ENCODE measurements at places on chromosomes 12 and 14.

- DNase-seq, result no peak
Measured at GRCh38 chr12:101823891-101824290, 6.9 kb downstream of the GNPTAB start.

GRCh38 chr12:114562654-114563053, 121.3 kb downstream of the TBX3 start:
- DNase-seq, result no peak

DNA sequence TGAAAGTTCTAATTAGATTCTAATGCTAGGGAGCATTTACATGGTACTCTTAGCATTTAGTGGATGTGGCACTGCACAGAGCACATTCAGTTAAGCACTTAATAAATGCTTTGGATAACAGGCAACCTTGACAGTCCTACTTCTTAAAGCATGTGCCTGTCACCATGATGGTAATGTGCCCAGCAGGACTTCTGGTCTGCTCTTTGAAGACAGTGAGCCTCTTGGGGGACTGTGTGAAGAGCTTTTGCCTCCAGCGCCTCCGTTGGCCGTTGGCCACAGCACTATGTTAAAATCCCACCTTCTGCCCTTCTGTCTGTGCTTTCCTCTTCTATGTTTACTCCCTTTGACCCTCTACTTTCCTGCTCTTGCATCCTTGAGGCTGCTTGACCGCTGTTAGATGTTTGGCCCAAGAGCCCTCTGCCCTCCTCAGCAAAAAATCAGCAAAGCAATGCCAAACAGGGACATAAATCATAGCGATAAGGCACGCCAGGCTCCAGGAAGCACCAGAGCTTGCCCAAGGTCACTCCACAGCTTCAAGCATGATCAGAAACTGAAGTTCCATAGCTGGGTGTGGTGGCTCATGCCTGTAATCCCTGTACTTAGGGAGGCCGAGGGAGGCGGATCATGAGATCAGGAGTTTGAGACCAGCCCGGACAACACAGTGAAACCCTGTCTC, 8.3 kb downstream of the CDKL1 start:
- DNase-seq, result no peak

DNA sequence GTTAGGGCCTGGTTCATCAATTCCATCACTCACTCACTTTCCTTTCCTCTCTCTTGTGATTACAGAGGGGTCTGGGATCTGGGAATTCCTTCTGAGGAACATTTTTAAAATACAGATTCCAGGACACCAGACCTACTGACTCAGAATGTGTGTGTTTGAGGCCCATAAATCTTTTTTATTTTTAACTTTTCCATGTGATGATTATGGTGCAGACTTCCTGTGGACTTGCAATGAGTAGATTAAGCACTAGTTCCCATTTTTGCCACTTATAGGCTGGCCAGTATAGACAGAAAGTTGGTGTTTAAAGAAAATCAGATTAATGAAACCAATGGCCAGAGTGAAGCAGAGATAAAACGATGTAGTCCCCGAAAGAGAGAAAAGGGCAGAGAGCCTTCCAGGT, 28.1 kb downstream of the SLC41A2 start:
- no peak for DNase-seq

DNA sequence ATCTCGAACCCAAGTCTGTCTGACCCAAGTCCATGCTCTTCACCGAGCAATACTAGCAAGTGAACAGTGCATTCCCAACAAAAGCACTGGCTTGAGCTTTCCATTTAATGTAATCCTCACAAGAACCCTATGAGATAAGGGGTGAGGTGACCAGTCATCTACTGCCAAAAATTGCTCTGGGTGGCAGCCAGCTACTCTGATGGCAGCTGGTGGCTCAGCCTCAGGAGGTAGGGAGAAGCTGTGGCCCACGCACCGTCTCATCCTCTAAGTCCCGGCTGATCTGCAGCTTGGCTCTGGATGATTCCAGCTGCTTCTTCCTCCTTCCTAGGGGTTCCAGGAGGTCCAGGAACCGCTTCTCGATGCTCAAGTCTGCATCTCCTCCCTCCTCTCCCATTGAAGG, 75.2 kb downstream of the PLEKHG3 start:
- no peak for DNase-seq

GRCh38 chr12:27279826-27280225, 35.7 kb downstream of the STK38L start:
- DNase-seq, result no peak

GRCh38 chr14:70810621-70811020, 1.3 kb upstream of the MAP3K9 start:
- no peak for DNase-seq

DNA sequence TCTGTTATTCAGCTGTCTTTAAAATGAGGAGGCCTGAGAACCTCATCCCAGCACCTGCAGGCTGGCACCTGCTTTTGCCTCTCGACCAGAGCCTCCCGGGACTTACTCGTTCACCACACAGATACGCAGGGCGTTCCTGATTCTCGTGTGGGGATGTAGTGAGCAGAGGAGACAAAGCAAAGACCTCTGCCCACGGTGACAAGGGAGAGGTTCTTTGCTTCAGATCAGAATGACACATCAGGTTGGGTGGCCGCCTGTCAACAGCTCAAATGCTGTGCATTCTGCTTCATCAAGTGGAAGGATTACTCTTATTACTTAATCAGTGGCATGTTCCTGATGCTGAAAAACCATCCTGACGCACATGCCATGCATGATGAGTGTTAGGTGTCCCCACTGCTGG, 24.4 kb downstream of the DEGS2 start:
- DNase-seq, result no peak

DNA sequence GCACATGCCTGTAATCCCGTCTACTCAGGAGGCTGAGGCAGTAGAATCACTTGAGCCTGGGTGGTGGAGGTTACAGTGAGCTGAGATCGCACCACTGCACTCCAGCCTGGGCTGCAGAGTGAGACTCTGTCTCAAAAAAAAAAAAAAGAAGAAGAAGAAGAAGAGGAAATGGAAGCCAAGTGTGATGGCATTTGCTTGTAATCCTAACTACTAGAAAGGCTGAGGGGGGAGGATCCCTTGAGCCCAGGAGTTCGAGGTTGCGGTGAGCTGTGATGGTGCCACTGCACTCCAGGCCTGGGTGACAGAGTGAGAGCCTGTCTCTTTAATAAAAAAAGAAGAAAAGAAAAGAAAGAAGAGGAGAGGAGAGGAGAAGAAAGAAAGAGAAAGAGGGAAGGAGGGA, 52.1 kb downstream of the LGMN start:
- DNase-seq, result no peak

- DNase-seq, result no peak
Measured at GRCh38 chr14:76375484-76375883, 453 bp upstream of the ESRRB start.

DNA sequence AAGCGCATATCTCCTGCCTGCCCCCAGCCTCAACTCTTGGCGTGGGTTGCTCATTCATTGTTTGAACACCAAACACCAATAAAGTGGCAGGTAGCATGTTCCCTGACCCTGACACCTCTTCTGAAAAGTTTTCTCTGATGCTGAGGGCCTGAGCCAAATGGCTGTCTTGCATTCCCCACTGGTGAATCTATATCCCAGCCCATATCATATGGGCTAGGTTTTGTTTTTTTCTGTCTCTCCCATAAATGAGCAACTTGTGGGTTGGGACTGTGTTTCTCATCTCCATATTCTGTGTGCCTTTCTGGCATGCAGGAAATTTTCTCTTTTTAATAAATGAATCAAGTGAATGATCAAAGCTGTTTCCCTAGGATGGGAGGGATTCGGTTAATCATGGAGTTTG, 5.0 kb downstream of the MYO1A start:
- DNase-seq, result no peak

DNA sequence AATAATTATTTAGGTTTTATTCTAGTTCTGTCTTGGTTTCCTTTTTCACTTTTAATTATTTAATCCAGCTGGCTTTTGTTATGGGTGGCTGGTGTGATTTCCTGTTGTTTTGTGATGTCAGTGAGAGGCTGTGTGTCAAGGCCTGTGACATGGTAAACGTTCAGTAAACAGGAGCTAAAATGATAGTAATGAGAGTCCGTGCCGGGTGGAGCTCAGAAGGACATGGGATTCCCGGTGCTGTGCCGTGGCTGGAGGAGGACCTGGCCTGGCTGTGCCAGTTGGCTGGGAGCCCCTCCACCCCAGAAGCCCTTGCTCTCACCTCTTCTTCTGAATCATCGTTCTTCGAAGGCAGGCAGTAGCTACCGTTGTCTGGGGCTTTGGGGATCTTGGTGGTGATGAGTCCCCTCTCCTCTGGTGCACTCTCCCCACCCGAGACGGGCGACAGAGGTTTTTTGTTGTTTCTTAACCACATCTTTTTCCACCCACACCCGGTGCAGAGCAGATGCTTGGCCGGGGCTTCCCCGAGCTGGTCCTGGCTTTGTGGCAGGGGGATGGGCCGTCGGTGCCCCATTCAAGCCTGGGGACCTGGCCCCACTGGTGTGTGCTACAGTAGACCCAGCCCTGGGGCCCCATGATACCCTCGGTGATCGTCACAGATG, 29.1 kb downstream of the SH2B3 start:
- no peak for DNase-seq

DNA sequence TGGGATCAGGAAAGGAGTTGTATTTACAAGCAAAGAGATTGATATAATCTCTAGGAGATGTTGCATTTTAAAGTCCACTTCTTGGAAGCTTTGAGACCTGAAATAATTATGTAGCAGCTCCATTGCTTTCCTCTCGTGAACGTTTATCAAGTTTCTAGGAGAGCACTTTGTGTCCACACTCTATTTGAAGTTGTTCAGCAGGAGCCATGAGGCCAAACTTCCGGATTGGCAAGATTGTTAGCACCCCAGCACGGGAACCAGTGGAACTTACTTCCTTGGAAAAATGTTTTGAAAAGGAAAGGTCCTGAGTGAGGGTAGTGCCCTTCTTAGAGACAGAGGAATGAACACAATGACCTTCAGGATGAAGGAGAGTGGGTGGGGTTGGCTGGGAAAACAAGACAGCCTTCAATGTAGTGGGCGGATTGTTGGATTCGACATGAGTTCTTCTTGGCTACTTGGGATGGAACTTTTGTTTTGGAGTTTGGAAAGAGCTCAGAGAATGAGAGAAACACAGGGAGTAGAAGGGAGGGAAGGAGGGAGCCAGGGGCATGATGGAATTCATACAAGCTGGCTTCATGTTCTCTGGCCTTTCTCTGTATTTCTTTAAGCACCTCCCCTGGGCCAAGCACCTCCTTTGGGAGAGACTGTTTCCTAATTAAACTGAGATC, 23.8 kb upstream of the CISTR start:
- no peak for DNase-seq

DNA sequence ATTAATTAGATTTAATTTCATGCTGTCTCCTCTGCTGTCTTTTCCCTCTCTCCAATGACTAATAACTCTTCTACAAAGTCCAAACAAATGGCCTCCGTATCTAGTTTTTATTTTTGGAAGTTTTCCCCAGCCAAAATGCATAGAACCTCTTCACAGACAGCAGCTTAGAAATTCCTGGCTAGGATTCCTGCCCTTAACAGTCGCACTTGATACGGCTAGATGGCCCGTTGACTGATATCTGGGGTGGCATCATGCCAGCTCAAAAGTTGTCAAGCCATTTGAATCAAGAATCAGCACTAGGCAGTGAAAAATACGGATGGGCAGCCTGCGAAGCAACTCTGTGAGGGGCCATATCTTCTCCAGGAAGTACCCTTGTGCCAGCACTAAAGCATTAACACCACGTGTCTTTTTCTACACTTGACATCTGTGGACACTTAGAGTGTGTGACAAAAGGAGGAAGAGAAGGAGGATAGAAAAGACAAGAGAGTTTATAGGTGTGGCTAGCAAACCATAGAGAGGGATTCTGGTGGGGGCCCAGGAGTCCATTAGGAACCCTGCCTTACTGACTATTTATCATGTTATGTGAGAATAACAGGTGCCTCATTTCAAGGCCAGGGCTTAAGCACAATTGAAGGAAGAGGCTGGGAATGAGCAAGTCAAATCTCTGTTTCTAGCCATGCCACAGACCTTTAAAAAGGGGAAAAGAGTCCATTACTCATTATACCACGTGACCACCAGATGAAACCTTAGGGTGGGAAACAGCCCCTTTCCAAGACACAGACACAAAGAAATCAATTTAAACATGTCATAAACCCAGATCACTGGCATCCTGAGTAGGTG, 39.2 kb upstream of the KRR1 start:
- DNase-seq, result no peak

- no peak for DNase-seq
Measured at GRCh38 chr14:22657861-22658260, 13.7 kb upstream of the OR6J1 start.

- DNase-seq, result no peak
Measured at GRCh38 chr14:90695997-90696660, 120.1 kb downstream of the TTC7B start.

GRCh38 chr12:13066459-13066858, 22.3 kb downstream of the FAM234B start:
- DNase-seq, result no peak

GRCh38 chr14:87990682-87991081, 2.3 kb downstream of the GALC start:
- DNase-seq, result no peak

- no peak for DNase-seq
Measured at GRCh38 chr14:64997108-64997794, 10.6 kb downstream of the FNTB start.

DNA sequence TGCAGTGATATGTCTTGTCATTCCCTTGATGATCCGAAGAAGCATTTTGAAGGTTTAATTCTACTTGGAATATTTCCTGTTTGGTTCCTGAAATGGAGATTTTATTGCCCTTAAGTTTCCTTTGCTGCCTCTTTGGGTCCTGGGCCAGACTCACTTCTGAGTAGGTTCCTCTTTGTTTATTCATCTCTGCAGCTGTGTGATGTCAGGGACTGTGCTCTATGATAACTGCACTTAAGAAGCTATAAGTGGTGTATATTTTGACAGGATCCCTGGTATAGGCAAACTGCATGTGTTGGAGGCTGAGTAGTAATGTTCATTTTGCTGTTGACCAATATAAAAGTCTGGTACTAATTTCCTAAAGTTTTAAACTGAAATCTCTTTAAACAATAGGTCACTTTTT, at the start of gene KLRC4:
Gene KLRC4, minus strand, starts transcription at position 366 of the 400 bp plus-strand sequence. Its CDS starts 182 bp downstream, at position 184.
- DNase-seq, result no peak

GRCh38 chr12:110165540-110166159, 41.5 kb downstream of the IFT81 start:
- no peak for DNase-seq

- no peak for DNase-seq
Measured at GRCh38 chr14:73236752-73237218, 521 bp upstream of the PAPLN start.

- no peak for DNase-seq
Measured at GRCh38 chr12:59708064-59708463, 112.2 kb downstream of the SLC16A7 start.

GRCh38 chr12:109386059-109386433, 38.3 kb downstream of the MYO1H start:
- no peak for DNase-seq

Measured in esophagus squamous epithelium (tissue), 5 donors.